ENCODE measurements at places on chromosomes 12 and 14. TPM values are rescaled to one million over a fixed set of nuclear protein-coding genes. Genes with fewer than 3 reads are reported as not detected.

Gene BCL2L14
- not detected for total RNA-seq

Gene GLIPR1L1
- not detected for total RNA-seq

Gene ARHGAP9
- 2.1 TPM for total RNA-seq

Gene LYZ
- 0.21 TPM for total RNA-seq

Gene TIGAR
- total RNA-seq, result 19.9 TPM

Gene NTF3
- 1.1 TPM for total RNA-seq

Gene KRT77
- total RNA-seq, result not detected

Gene NINJ2
- total RNA-seq, result 2.3 TPM

Gene DPY19L2
- 13.9 TPM for total RNA-seq

Gene CBLN3
- total RNA-seq, result 6.1 TPM

Gene TAS2R9
- total RNA-seq, result not detected

Gene DAO
- not detected for total RNA-seq

Gene LRP1-AS
- not detected for total RNA-seq

Gene HOXC6
- not detected for total RNA-seq

Gene SERPINA10
- total RNA-seq, result not detected

Gene GYS2
- total RNA-seq, result not detected

Gene OR4E2
- total RNA-seq, result not detected

Gene DLK1
- total RNA-seq, result 0.86 TPM

Gene HSPA2
- total RNA-seq, result 2.1 TPM

Gene RBM25
- total RNA-seq, result 62.7 TPM

Gene C14orf132
- total RNA-seq, result 84.8 TPM

Gene ITPK1
- 32.8 TPM for total RNA-seq

Gene AKAP3
- total RNA-seq, result 1.1 TPM

Gene SLC6A12
- total RNA-seq, result not detected

Gene KRT6C
- not detected for total RNA-seq

Gene CCDC196
- total RNA-seq, result not detected

Gene ERBB3
- total RNA-seq, result 0.97 TPM
